NCI-H1436 treated with DMSO at 0.1 percent for 48 hours (cell line): ENCODE measurements at places on chromosomes 13 and 19.

- peak; percentile 0 for DNase-seq
Measured at GRCh38 chr19:1690699-1691307, 38.4 kb upstream of the TCF3 start.

GRCh38 chr19:50230379-50231351 is 27.2 kb downstream of the MYH14 start:
- DNase-seq = no peak

DNA sequence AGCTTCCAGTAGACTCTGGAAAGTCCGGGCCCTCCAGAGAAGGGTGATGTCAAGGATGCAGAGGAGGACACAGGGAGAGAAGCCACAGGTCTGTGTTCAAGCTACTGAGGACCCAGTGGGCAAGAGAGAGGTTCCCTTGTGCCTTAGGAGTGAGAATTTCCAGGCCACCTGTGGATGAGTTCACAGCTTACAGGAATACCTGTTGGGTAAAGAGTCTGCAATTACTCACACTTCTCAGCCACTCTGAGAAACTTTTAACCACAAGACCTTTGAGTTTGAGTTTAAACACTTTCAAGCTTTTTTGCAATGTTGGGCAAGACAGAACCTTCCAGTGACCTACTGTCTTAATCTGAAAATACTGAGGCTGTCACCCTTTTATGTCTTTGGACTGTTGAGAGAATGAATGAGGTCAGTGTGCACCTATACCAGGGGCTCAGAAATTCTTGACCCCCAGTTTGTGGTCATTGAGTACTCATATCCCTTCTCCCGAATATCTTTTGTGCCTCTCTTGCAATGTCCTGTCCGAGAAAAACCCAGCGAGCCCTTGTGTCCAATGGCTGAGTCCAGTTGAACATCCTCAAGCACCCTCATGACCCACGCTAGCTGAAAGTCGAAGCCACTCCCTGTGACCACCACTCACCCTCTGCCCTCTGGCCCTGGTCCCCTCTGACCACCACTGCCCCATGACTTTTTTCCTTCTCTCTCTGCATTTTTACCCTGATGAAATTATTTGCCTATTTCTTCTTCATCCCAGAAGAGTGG is 368.5 kb upstream of the ZNF507 start:
- no peak for DNase-seq

DNA sequence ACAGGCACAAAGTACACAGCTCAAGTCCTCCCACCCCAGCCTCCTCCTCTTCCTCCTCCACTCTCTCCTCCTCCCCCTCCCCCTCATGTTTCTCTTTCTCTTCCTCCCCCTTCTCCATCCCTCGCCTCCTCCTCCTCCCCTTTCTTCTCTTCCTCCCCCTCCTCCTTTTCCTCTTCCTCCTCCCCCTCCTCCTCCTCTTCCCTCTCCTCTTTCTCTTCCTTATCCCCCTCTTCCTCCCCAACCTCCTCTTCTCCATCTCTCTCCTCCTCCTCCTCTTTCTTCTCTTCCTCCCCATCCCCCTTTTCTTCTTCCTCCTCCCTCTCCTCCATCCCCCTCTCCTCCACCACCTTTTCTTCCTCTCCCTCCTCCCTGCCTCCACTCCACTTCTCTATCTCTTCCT is 276.3 kb upstream of the TSHZ3 start:
- DNase-seq = no peak

GRCh38 chr19:12646551-12646950 is 20.0 kb downstream of the MAN2B1 start:
- DNase-seq = no peak

GRCh38 chr13:76745261-76746200 is 140.7 kb downstream of the KCTD12 start:
- no peak for DNase-seq

- DNase-seq = no peak
Measured at GRCh38 chr19:44927746-44928145, 13.3 kb downstream of the APOC1 start.

- DNase-seq = no peak
Measured at GRCh38 chr13:39379118-39379517, 223.9 kb downstream of the LHFPL6 start.

DNA sequence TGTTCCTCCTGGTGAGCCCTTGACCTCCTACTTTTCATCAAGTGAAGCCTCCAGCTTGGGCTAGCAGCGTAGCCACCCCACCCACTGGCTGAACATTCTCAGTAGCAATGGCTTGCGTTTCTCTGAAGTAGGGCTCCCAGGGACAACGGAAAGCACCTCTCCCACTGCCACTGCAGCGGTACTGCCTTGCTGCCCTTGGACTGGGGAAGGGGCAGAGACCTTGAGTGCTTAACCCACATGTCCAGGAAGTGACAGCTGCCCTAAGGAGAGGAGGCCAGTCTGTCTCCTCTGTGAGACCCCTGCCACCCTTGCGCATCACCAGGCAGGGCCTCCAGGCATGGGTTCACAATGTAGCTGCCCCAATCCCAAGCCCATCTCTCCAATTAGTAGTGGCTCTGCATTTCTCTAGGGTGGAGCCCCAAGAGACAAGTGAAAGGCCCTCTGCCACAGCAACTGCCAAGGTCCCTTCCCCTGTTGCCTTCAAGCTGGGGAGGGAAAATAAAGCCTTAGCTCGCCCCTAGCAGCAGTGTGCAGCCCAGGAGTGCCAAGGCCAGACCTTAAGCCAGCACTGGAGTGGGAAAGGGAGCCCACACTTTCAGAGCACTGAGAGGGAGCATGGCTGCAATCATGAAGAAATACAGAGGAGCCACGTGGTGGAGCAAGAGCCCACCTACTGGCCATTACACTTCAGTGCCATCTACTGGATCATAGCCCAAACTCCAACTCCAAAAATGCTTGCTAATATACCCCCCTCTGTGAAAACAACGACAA is 175.9 kb upstream of the TRPC4 start:
- no peak for DNase-seq
